Fibroblast of skin of back (primary cell): ENCODE measurements at places on chromosomes 16 and 17.

DNA sequence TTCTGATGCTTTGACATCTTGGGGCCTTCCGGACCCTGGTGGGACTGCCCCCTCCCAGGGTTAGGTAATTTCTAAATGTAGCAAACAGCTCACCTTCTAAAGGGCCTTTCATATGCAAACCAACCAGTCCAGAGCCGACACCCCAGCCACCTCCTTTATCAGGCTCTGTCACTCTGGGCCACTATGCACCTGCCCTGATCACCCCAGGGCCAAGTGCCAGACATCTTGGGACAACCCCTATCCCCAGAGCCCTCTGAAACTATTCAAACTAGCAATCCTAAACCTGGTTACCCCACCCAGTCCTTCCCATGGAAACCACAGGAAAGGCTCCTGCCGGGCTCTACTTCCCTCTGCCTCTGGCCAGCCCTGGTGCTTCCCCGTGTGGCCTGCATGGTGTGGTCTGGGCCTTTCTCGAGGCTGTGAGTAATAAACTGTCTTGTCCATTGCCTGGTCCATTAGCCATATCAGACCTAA lies 91.2 kb upstream of the TNRC6C start:
- DNase-seq: no peak

DNA sequence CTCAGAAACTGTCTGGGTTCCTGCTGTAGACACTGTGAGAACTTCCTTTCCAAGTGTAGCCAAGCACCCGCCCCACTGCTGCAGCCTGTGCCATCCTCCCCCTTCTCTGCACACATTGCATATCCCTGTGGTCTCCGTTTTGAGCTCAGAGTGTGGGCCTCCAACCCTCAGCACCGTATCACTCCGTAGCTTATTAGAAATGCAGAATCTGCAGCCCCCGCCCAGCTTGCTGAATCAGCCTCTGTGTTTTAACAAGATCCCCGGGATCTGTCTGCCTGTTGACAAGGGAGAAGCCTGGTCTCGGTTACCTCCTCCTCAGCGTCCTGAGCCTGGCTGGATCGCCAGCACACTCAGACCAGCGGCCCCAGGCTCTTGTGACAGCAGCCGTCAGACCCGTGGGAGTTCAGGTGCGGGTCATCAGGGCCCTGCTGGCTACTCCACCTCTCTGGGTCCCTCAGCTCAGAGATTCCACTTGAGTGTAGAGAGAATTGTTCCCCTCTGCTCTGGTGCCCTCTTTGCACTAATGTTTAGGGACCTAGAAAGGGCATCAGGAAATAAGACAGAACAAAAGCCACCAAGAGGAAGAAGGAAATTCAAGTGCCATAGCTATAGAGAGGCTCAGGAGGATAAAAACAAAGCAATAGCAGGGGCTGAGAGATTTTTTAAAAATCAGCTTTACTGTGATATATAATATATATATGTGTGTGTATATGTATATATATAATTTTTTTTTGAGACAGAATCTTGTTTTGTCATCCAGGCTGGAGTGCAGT lies 92.3 kb downstream of the PITPNC1 start:
- peak; percentile 25 for DNase-seq

GRCh38 chr17:57603978-57604377 lies 141.1 kb downstream of the CCDC182 start:
- DNase-seq: no peak

DNA sequence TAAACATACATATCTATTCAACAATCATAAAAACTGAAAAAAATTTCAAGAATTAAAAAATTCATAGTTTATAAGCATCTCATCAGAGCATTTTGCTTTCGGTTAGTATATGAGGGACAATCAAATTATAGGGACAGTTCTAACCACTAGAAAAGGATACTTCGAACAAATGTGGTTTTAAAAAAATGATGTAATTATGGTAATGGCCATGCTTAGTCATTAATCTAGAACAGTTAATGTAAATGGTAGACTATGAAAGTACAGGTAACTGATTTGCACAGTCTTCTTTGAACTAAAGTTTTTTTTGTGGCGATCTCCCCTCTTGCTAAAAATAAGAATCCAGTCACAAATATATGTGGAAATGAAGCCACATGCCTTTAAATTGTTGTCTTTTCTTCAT lies 63.5 kb upstream of the PHOSPHO1 start:
- no peak for DNase-seq
